ENCODE measurements at places on chromosomes 5 and 9. TPM values are rescaled to one million over a fixed set of nuclear protein-coding genes. Genes with fewer than 3 reads are reported as not detected.

- H3K4me3 ChIP-seq = no peak overlapping the region
- DNase-seq = no peak
- H3K27me3 ChIP-seq = no peaks in the 10 kb centered on the region
- H3K36me3 ChIP-seq = no peaks in the 10 kb centered on the region
- no peaks in the 10 kb centered on the region for H3K4me1 ChIP-seq
Observed at GRCh38 chr5:35954175-35954574, 15.8 kb upstream of the CAPSL start.

DNA sequence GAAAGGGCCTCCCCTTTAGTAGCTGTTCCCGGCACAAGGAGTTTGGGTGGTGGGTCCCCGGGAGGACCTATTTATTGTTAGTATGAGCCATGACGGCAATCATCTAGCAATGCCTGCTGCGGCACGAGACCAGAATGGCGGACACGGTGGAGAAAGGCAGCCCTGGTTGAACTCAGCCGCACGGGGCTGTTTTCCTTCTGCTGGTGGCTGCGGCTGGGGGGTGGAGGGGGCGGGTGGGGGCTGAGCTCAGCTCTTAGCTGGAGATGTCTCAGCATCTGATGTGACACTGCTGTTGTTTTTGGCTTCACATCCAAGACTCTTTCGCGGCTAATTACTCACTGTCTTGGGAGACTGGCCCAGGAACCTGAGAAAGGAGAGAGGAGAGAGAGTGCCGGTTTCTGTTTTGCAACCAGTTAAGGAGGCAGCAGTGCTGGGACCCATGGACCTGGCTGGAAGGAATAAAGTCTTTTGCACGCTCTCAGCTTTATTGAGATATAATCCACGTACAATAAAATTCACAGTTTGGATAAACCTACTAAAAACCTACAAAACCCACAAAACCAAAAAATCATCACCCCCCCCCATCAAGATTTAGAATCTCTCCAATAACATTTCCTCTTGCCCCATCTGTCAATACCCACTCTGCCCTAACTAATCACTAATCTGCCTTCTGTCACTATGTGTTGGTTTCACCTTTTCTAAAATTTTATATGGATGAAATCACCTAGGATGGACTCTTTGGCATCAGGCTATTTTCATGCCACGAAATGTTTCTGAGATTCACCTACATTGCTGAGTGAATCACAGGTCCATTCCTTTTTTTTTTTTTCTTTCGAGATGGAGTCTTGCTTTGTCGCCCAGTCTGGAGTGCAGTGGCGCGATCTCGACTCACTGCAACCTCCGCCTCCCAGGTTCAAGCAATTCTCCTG, 81.8 kb upstream of the NEURL1B start:
- no peak overlapping the region for H3K4me3 ChIP-seq
- no peaks in the 10 kb centered on the region for H3K36me3 ChIP-seq
- H3K27ac ChIP-seq = no peak overlapping the region
- no peak for DNase-seq
- H3K4me1 ChIP-seq = no peaks in the 10 kb centered on the region

DNA sequence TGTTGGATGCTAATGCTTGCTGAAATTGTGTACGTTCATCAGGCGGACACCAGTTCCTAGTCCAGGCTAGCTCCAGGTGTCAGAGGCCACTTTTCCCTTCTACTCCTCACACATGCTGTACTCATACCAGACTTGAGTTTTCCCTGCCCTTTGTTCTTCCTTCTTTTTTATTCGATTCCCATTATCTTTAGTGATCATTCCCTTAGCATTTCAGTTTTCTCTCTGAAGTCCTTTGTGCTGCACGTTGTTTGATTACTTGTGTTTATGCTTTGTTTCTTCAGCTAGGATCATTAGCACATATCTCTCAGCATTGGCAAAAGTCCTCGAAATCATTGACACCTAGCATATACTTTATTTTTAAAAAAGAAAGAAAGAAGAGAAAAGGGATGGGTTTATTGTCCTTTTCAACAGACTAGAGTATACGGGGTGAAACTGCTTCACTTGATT, 409 bp upstream of the COX7C start:
- peaks cover 27% of the 10 kb centered on the region for H3K36me3 ChIP-seq
- peaks cover 5% of the 10 kb centered on the region for H3K4me1 ChIP-seq
- no peak overlapping the region for H3K4me3 ChIP-seq
- DNase-seq = no peak

DNA sequence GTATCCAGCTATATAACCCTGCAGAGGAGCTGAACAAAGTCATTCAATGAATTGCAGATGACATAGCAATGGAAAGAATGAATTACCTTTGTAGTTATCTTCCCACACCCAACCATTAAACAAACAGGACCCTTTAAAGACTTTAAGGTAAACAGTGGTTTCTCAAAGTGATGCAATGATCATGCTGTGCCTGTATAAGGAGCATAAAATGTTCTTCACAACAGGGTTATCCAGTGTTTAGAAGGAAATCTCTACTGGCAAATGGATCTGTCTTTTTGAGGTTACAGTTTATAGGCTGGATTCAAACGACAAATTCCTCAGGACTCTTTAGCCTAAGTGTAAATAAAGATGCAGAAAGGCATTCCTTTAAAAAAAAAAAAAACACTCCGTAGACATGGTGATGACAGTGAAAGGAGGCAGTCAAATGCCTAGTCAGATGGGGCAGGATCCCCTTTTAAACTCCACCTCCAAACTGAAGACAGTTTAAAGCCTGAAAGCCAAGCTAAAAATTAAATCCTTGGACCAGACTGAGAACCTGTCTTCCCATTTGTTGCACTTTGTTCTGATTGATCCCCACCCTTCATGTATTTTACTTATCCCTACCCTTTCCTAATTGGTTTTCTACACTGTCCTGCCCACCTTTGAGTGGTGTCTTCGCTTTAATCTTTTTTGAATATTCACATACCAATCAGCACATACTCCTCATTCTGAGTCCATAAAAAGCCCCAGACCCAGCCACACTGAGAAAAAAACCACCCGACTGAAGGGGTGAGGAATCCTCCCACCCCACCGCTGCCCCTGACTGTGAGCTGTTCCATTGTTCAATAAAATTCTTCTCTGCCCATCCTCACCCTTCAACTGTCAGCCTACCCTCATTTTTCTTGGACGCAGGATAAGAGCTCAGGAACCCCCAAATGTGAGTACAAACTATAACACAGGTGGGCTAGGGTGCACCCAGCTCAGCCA, 761.3 kb upstream of the DMAC1 start:
- H3K4me1 ChIP-seq = no peaks in the 10 kb centered on the region
- no peaks in the 10 kb centered on the region for H3K27me3 ChIP-seq
- H3K4me3 ChIP-seq = no peak overlapping the region
- H3K36me3 ChIP-seq = no peaks in the 10 kb centered on the region
- DNase-seq = no peak
- H3K27ac ChIP-seq = no peak overlapping the region

- no peaks in the 10 kb centered on the region for H3K27me3 ChIP-seq
- no peaks in the 10 kb centered on the region for H3K4me1 ChIP-seq
- no peaks in the 10 kb centered on the region for H3K36me3 ChIP-seq
- no peak overlapping the region for H3K27ac ChIP-seq
- no peak overlapping the region for H3K4me3 ChIP-seq
Observed at GRCh38 chr5:56088967-56089829, 94.4 kb upstream of the IL6ST start.

DNA sequence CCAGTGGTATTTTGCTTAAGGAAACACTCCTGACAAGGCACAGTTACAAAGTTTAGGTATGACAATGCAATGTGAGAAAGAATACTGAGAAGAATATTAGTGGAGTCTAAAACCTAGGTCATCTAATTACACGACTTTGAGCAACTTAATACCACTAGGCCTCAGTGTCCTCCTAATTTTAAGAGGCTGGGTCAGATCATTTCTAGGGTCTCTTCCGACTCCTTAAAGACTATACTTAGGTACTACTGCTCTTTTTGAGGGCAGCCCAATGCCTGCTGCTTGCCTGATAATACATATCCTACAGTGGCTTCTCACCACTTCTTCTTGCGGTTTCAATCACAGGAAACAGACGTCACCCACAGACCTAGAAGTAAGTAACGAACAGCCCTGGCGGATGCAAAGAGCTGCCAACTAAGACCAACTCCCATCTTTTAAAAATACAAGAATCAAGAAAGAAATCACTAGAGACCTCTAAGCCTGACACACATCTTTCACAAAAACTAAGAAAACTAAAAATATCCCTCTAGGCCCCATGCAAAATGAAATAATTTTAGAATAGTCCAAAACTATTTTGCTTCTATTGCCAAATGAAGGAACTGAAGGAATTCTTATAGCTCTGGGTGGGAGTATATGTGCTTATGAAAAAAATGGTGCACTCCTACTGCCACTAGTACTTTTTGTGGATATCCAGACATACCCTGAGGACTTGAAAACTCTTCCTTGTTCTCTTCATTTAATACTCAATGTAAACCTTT, 13.1 kb downstream of the DIAPH1 start:
- H3K4me3 ChIP-seq = peak overlapping the region; percentile 19
- H3K4me1 ChIP-seq = peaks cover 54% of the 10 kb centered on the region
- DNase-seq = peak; percentile 94
- H3K36me3 ChIP-seq = peaks cover 4% of the 10 kb centered on the region
- no peaks in the 10 kb centered on the region for H3K27me3 ChIP-seq

DNA sequence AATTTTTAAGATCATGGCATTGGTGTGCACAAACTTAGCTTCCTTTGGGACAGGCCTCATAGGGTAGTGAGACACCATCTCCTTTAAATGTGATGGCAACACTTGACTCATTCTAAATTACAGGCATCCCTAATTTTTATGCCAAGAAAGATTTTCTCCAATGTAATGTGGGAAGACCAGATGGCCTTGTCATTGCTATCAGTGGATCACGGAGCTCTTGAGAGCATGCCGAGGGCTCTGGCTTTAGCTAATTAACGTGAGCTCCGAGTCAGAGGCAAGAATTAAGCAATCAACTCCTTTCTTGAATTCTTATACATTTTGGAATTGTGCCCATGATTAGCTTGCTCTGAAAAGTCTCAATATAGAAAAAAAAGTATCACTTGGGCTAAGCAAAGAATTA, 215.8 kb downstream of the LRRC70 start:
- no peaks in the 10 kb centered on the region for H3K27me3 ChIP-seq
- H3K36me3 ChIP-seq = no peaks in the 10 kb centered on the region
- no peak overlapping the region for H3K4me3 ChIP-seq
- no peak overlapping the region for H3K27ac ChIP-seq
- no peaks in the 10 kb centered on the region for H3K4me1 ChIP-seq
- no peak for DNase-seq

DNA sequence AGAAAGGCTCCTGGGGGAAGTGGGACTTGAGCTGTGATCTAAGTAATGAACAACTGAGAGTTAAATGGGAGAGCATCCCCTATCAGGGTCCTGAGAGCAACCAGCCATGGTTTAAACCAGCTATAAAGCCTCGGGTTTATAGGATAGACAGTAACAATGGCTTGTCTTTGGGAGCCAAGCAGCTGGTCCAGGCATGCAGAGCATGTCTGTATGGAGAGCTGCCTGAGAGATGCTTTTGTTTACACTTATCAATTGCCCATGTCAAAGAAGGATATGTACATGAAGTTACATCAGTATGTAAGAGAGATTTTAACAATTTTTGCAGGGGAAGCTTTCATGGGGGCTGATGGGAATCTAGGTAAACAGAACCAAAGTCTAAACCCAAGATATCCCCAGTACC, 4.4 kb downstream of the TGFBI start:
- H3K4me3 ChIP-seq = no peak overlapping the region
- DNase-seq = no peak
- no peaks in the 10 kb centered on the region for H3K36me3 ChIP-seq
- peaks cover 32% of the 10 kb centered on the region for H3K4me1 ChIP-seq

DNA sequence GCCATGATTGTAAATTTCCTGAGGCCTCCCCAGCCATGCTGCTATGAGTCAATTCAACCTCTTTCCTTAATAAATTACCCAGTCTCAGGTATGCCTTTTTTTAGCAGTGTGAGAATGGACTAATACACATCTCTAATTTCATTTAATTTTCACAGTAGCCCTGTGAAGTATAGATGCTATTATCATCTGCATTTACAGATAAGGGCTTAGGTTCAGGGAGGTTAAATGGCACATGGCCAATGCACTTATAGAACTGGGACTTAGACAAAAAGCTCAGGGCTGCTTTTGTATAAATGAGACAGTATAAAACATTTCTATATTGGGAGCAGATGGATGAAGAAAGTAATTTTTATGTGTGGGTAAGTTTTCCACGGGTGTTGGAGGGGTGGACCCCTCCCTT, 62.9 kb upstream of the PANK3 start:
- H3K36me3 ChIP-seq = no peaks in the 10 kb centered on the region
- DNase-seq = no peak
- H3K27ac ChIP-seq = no peak overlapping the region
- no peak overlapping the region for H3K4me3 ChIP-seq
- H3K4me1 ChIP-seq = no peaks in the 10 kb centered on the region
- no peaks in the 10 kb centered on the region for H3K27me3 ChIP-seq

DNA sequence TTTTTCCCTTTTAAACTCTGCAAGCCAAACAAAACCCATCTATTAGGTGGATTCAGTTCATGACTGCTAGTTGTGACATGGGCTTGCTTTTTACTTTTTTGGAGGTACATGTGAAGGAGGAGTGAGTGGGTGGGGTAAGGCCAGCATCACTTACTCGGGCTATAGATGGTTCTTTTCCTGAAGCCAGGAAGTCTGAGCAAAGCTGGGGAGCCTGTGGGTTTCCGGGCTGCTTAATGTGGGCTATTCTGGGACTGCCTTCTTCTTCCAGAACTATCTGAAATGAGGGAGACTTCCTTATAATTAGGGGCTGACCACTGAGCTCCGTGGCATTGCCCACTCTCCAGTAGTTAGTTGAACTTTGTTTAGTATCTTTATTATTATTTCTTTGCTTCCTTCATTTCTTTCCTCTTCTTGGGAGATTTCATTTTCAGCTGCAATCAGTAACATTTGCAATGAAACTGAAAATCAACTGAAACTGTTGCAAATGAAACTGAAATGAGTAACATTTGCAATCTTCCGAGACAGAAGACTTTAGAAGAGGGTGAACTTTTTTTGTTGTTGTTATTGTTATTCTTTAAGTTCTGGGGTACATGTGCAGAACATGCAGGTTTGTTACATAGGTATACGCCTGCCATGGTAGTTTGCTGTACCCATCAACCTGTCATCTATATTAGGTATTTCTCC, 204.9 kb downstream of the LRRC70 start:
- no peak overlapping the region for H3K4me3 ChIP-seq
- no peaks in the 10 kb centered on the region for H3K36me3 ChIP-seq
- no peaks in the 10 kb centered on the region for H3K27me3 ChIP-seq

PKD2L2 gene
- 0.78 TPM for total RNA-seq

NDUFB6 gene
- 14.6 TPM for total RNA-seq

PROB1 gene
- total RNA-seq = 0.96 TPM

CTXN3 gene
- total RNA-seq = not detected

MYO10 gene
- total RNA-seq = 0.83 TPM

IGFBPL1 gene
- not detected for total RNA-seq

HMGCS1 gene
- total RNA-seq = 105 TPM

Data from natural killer cell (primary cell).